ENCODE measurements at places on chromosomes 5 and 9.

DNA sequence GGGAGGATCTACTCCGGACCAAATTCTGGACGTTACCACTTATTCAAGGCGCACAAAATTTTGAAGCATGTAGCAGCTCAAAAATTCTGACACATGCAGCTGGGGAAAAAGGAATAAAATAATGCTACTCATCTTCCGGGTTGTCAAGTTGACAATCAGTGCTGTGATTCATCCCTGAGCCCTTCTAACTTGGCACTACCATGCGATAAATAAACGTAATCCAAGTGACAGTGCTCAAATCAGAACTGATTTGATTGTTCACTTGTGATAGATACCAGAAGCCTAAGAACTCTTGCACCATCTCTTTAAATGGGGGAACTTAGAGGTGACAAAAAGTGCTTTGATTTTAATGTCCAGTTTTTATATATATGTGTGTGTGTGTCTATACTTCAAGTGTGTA is 230.2 kb upstream of the TLE4 start:
- DNase-seq: no peak

DNA sequence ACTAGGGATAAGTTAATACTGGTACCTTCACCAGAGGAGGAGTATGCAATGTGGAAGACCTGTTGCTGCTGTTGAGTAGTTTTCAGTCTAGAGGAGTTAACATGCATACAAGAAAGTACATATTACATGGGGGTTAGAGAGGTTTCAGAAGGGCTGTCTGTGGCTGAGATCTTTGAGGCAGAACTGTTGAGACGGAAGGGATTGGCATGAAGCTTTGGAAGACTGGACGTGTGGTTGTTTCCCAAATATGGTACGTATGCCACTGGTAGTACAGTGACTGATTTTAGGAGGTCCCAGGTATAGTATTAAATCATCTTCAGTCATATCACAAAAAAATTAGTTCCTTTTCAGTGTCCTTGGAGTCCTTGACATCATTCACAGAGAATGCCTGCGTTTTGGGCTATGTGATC is 17.6 kb downstream of the TNFAIP8 start:
- no peak for DNase-seq

DNA sequence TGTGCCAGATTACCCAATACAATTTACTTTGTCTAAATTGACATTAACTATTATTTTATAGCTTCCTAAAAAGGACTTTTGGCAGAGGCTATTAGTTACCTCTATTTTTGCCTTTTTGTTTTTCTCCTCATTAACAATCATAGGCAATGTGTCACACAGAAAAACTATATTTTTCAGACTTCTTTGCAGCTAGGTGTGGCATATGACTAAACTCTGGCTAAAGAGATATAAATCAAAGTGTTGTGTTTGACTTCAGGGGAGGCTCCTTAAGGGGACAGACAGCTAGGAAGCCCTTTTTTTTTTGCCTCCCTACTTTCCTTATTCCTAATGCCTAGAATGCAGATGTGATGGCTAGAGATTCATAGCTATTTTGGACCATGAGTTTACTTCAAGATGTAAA is 19.7 kb upstream of the GCNT4 start:
- DNase-seq: no peak

DNA sequence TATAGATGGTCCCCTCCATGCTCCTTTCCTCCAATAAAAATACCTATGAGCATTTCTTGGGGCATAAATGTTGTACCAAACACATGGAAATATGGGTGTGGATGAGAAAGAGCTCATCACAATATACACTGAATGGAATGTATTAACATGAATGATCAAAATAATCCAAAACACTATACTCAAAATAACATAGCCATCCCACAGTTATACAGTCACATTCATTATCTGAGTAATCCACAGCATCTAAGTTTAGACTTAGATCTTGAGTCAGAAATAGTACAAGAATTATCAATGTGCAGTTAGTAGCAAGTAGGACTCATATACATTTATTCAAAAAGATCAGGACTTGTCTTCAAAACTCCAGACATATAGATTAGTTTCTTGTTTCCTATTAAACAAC is 175.2 kb upstream of the NREP start:
- DNase-seq: no peak

GRCh38 chr5:123717139-123717538 is 205.2 kb downstream of the CSNK1G3 start:
- peak; percentile 31 for DNase-seq

DNA sequence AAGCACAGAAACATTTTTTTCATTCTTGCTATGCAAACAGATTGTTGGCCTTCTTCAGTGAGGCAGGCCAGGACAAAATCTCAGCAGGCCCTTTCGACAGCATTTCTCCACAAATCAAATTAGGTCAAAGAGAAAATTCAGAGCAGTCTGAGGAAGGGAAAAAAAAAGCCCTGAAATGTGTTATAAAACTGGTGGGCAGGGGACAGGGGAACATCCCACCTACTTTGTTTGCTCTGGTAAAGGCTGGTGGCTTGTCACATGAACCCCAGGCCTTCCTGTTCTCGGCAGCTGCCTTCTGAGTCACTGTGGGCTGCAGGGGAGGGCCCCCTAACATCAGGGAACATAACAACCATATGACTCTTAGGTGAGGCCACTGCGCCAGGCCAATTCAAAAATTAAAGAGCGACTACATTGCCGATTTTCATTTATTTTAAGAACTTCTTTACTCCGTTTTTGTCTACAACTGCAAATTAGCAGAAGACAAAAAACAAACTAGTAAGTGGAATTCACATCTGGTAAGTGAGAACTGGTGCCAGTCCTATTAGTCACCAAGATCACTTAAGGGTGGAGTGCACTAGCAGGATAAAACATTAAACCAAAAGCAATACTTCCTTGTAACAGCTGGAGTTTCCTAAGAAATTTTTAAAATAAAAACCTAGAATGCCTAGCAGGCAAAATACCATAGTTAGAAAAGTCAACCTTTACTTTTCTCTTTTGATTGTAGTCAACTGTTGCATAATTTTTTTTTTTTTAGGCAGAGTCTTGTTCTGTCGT is 46.2 kb upstream of the DENND4C start:
- DNase-seq: peak; percentile 79

GRCh38 chr5:139574641-139575312 is 13.6 kb downstream of the UBE2D2 start:
- DNase-seq: no peak

DNA sequence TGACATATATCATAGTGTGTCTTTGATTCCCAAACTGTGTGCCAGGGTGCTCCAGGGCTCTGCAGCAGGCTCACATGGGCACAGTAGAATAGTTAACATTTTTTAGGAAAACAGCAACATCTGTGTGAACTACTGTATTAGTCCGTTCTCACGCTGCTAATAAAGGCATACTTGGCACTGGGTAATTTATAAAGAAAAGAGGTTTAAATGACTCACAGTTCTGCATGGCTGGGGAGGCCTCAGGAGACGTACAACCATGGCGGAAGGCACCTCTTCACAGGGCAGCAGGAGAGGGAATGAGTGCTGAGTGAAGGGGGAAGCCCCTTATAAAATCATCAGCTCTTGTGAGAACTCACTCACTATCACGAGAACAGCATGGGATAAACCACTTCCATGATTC is 82.7 kb downstream of the EGFLAM start:
- DNase-seq: no peak

DNA sequence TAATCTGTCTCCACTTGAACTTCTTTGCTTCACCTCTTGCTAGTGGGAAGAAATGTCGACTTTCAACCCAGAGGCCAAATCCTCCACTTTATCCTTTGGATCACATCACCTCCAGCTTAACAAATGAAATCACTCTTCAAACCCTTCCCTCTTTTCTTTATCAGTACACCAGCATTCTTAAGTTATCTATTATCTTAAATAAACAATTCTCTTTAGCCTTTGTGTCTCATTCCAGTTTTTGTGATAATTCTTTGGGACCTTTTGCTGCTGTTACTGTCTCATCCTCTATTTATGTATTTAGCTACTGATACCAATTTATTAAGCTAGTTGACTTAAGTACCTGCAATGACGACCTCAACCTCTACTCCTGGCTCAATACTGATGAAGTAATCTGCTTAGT is 28.1 kb upstream of the FBN2 start:
- no peak for DNase-seq

DNA sequence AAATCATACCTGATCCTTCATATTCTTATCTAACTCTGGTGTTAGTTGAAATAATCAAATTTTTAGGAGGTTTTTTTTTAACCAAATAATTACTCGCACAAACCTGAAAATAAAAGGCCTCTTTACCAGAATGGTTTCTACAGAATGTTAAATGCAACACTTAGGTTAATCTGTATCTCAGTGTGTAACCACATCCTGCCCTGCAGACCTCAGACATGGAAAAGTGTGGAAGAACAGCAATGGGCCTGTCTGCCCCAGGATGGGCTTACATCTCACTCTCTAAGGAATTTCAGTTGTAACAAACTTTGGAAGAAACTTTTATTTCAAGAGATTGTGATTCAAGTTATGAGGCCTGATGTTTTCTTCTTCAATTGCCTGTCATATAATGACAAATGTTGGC is 32.5 kb upstream of the MIER3 start:
- no peak for DNase-seq

DNA sequence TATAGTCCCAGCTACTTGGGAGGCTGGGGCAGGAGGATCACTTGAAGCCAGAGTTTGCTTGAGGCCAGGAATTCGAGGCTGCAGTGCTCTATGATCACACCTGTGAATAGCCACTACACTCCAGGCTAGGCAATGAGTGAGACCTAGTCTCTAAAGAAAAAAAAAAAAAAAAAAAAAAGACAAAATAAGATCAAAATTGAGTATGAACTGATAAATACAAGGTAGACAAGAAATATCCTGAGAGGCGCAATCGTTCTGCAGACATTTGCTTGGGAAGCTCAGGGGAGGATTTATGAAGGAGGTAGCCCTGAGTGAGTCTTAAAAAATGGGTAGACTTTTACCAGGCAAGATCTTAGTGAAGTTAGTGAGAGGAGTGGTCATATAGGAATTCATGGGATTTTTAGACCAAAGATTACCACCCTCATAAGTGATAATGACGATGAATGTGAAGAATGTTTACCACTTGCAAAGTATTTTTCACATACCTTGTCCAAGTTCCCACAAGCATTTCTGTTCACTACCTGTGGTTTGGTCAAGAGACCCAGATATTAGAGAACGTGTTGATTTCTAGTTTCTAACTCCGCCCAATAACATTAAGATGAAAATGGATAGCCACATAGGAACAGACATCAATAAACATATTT is 4.4 kb downstream of the PDCD1LG2 start:
- no peak for DNase-seq

DNA sequence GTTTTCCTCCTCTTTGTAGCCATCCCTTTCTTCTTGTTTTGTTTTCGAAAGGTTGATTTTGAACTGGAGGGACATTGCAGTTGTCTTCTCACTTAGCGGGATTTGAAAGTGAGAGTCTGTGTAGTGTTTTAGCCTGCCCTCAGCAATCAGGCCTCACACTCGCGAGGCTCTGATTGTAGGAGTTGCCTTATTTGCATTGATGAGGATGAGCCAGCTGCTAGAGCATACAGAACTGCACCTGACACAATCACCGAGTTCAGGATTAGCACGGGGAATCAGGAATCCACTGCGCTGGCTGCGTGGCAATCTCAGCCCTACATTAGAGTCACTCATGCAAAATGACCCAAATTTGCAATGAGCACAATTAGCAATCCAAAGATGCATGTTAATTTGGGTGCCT is 122.5 kb upstream of the TMEM161B start:
- DNase-seq: no peak

DNA sequence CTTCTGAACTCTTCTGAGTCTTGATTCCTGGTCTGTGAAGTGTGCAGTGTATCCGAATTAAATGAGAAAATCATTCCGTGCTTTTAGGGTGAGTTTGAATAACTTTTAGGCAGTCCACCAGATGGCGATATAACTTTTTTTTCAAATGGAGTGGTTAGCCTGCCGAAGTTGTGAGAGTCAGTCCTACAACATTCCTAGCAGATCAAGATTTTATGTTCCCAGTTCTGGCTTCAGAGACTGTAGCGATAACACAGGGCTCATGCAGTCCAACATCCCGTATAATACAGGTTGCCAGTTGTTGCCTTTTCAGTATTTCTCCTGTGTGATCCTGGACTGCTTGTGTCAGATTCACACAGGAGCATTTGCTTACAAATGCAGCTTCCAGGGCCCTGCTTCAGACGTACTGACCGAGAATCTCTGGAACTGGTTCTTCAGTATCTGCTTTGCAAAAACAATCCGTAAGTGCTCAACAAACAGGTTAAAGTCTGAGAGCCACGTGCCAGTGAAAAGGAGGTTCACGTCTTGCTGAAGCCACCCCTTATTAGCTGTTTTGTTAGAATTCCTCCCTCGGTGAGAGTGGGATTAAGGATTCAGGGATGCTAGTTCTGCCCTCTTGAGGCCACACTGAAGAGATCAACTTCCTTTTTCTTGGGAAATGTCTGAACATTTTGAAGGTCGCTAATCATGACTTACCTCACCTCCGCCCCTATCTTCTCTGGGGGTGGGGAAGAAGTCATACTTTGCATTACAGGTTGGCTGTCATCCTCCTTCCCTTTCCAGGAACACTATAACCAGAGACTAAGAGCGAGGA is 22.8 kb downstream of the SMIM3 start:
- DNase-seq: no peak

DNA sequence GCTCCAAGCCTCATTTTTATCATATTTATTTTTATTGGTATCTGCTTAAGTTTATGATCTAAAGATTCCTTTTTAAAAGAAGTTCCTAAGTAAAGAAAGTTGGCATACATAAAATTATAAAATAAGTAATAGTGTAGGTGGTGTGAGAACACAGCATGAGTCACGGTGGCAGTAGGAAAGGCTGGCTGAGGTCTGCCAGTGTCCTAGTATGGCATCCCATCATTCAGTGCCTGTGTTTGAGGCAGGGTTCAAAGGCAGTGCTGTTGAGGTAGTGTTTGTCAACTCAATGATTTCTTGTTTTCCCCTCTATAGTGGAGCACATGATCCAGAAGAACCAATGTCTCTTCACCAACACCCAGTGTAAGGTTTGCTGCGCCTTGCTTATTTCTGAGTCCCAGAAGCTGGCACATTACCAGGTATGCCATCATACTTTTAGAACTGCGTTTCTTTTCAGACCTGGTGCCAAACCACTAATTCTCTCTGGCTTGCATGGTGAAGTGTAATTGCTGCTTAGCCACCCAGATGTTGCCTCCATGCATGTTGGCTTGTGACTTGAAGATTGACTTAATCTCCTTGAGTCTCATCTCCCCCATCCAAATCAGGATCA is 18.4 kb downstream of the ZNF346 start:
- DNase-seq: no peak

- DNase-seq: no peak
These were observed 361.2 kb upstream of the TARS1 start for GRCh38 chr5:33079548-33079947.

GRCh38 chr9:69377291-69377690 is 52.3 kb downstream of the ENTREP1 start:
- no peak for DNase-seq

DNA sequence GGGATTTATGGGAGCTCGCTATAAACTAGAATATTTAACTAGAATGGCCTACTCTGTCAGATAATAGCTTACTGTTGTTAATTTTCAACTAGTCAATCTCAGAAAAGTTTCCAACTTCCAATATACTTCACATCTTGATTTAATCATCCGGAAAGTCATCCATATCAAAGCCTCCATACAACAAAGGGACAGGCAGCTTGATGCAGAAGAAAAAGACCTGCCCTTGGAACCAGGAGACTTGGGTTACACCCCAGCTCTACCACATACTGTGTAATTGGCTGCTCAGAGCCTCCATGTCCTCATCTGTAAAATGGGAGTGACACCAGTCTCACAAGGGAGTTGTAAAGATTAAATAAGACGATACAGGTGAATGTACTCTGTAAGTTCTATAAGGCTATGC is 1.9 kb downstream of the PTPN3 start:
- no peak for DNase-seq

Measured in HS-5 (cell line).